AG08396 (cell line): ENCODE measurements at places on chromosomes 7 and 10.

GRCh38 chr10:5343561-5343960 is 21.2 kb upstream of the UCN3 start:
- DNase-seq, result no peak

GRCh38 chr10:14585287-14586193 is 189.2 kb downstream of the FAM107B start:
- DNase-seq, result no peak

GRCh38 chr10:76946270-76946669 is 691.3 kb downstream of the KCNMA1 start:
- peak; percentile 27 for DNase-seq

- no peak for DNase-seq
These were observed 178.1 kb downstream of the EVX1 start for GRCh38 chr7:27420702-27421101.

DNA sequence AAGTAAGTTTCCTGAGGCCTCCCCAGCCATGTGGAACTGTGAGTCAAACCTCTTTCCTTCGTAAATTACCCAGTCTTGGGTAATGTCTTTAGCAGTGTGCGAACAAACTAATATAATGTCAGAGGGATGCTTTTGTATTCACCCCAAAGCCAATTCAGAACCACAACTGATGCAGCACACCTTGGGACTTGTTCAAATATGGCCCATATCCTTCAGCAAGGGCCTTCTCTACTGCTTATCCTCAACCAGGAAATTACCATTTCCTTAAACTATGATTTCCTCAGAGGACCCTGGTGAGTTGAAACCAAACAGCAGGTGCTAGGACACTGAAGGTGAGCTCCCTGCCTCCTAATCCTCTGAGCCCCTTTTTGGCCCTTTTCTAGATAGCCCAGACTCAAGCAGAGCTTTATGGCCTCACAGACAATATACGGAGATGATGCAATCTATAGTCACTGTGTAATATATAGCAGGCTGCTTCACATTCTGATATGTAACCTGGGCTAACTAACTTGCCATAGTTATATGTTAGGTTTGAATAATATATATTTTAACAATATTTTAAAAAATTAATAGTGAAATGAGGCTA is 15.2 kb downstream of the SRI start:
- DNase-seq, result no peak

DNA sequence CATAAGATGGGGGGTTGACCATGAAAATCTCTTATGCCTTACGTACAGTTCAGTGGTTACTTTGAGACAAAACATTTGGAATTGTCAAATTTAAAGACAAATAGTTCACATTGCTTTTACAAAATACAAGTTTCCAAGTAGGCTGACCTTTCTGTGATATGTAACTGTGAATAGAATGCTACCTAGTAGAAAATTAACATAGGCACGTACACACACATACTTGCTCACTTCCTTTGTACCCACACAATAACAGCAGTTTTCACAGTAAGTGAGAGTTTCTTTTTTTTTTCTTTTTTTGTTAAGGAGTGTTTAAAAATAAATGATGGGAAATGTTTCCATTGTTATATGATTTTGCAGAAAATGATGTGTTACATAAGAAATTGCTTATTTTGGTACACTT is 53.3 kb upstream of the SP8 start:
- no peak for DNase-seq

DNA sequence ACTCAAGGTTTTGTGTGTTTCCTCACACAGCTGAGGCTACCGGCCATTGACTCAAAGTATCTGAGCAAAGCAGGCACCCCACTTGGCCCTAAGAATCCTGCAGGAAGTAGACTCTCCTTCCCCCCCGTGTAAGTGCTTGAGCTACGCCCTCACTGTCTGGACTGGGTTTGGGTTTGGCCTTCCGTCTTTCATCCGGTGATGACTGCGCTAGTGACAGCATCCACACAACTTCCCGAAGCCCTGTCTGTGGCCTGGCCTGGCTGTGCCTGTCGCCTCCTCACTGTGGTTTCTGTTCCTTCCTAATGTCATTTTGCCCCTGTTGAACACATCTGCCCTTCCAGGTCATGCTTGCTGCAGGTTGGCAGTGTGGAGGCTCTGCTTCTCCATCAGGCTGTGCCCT is 14.5 kb downstream of the C7orf57 start:
- no peak for DNase-seq

- DNase-seq, result peak; percentile 16
These were observed 417.1 kb downstream of the SUGCT start for GRCh38 chr7:40551685-40552576.
